ENCODE measurements at places on chromosomes 11 and 22. TPM values are rescaled to one million over a fixed set of nuclear protein-coding genes. Genes with fewer than 3 reads are reported as not detected.

GRCh38 chr11:132101881-132102280 lies 731.5 kb downstream of the NTM start:
- DNase-seq, result no peak
- no peaks in the 10 kb centered on the region for H3K36me3 ChIP-seq
- H3K27me3 ChIP-seq, result no peaks in the 10 kb centered on the region
- no peak overlapping the region for H3K27ac ChIP-seq
- no peak overlapping the region for H3K4me3 ChIP-seq

GRCh38 chr11:627308-627576 lies 261 bp upstream of the SCT start:
- DNase-seq, result no peak
- H3K4me3 ChIP-seq, result no peak overlapping the region
- no peaks in the 10 kb centered on the region for H3K36me3 ChIP-seq
- H3K27me3 ChIP-seq, result no peaks in the 10 kb centered on the region
- H3K4me1 ChIP-seq, result peaks cover 31% of the 10 kb centered on the region

- H3K27me3 ChIP-seq, result no peaks in the 10 kb centered on the region
- peak overlapping the region; percentile 85 for H3K27ac ChIP-seq
- peak; percentile 18 for DNase-seq
Measured at GRCh38 chr11:95924414-95924760, 480 bp upstream of the MTMR2 start.

Gene RFPL1
- total RNA-seq, result not detected

Gene NELL1
- total RNA-seq, result not detected

- H3K4me3 ChIP-seq, result no peak overlapping the region
- H3K4me1 ChIP-seq, result no peaks in the 10 kb centered on the region
- no peaks in the 10 kb centered on the region for H3K36me3 ChIP-seq
- peaks cover 4% of the 10 kb centered on the region for H3K27me3 ChIP-seq
- H3K27ac ChIP-seq, result no peak overlapping the region
Measured at GRCh38 chr11:56848141-56848809, 99.8 kb upstream of the OR9G4 start.

Gene LRRC4C
- total RNA-seq, result not detected

Gene UBQLN3
- not detected for total RNA-seq

DNA sequence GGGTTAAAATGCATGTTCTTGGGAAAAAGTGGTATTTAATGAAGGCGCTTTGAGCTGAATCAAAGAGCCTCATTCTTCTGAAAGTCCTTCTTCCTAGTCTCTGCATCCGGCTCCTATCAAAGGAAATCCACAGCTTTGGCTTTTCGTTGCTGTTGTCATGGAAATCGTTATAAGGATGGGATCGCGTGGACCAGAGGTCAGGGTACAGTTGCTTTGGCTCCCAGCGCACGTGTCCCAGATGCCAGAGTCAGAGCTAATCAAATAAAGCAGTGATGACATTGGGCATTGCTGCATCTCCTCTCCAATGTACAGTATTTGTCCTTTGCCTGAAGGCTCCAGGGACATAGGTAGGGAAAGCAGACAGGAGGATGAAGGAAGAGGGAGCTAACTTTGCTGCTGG lies 181.9 kb downstream of the MYO18B start:
- H3K27me3 ChIP-seq, result peaks cover under 1% of the 10 kb centered on the region
- no peaks in the 10 kb centered on the region for H3K36me3 ChIP-seq
- no peaks in the 10 kb centered on the region for H3K4me1 ChIP-seq
